ENCODE measurements at places on chromosomes 13 and 19.

GRCh38 chr13:27339299-27339698, 68.7 kb downstream of the RASL11A start:
- no peak for DNase-seq

DNA sequence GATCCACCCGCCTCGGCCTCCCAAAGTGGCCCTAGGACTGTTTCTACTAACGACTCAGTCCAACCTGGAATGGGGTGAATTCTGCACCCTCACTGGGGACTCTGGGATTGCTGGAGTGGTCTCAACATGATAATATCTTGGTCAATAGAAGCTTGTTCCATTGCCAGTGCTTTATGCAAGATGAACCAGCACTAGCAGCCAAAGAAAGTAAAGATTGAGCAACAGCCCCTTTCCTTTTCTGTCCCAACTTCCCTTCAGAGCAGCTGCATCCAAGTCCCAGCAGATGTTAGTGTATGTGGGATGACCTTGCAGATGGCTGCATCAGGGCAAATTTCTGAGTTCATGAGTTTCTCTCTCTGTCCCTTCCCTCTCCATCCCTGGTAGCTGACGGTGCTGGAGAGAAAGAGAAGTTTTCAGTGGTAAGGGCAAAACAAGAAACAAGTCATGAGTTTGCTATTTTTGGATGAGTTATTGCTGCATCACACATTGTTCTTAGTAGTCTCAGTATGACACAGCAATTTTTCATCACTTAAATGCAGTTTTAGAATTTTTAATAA, 183.6 kb upstream of the EDNRB start:
- DNase-seq: no peak

GRCh38 chr13:33945477-33945876, 127.5 kb downstream of the RFC3 start:
- DNase-seq: no peak

GRCh38 chr19:19747357-19748220, 14.7 kb upstream of the ZNF14 start:
- peak; percentile 34 for DNase-seq

DNA sequence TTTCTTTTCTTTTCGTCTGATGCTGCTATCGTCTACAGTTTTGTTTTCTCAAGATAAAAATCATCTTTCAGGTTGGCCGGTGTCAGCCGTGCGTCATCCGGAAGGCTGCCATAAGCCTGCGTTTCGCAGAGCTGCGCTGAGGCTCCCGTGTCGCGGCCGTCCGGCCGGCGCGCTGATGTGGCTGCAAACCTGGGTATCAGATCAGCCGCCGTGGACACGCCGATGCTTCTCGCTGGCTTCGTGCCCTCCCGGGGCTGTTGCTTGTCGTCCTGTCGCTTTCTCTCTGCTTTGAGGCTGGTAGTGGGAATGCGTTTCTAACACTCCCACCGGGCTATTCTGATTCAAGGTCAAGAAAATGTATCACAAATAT, 45.9 kb upstream of the TFDP1 start:
- DNase-seq: no peak

GRCh38 chr13:59504407-59504806, 659.3 kb downstream of the DIAPH3 start:
- DNase-seq: no peak

DNA sequence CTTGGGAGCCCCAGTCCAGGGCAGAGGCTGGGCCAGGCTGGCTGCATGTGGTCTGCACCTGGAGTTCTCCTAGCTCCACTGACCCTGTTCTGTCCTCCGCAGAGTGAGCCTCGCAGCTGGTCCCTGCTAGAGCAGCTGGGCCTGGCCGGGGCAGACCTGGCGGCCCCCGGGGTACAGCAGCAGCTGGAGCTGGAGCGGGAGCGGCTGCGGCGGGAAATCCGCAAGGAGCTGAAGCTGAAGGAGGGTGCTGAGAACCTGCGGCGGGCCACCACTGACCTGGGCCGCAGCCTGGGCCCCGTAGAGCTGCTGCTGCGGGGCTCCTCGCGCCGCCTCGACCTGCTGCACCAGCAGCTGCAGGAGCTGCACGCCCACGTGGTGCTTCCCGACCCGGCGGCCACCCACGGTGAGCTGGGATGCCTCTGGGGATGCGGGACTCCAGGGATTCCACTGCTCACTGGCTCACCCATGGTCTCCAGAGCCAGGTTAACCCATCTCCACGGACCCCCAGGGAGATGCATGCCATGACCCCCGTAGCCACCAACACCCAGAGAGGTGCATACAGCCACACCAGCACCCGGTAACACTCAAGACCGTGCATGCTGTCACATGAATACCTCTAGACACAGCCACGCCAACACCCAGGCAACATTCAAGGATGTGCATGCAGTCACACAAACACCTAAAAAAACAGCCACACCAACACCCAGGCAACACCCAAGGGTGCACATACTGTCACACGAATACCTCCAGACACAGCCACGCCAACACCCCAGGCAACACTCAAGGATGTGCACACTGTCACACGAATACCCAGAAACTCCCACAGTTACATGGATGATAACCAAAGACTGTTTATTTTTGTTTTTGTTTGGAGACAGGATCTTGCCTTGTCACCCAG, 8.2 kb downstream of the PKN1 start:
- no peak for DNase-seq
